Suppressor macrophage treated with lipopolysaccharide for 4 hours (primary cell): ENCODE measurements at places on chromosomes 5 and 9.

- no peak for DNase-seq
Measured at GRCh38 chr5:109313127-109313526, 96.6 kb downstream of the PJA2 start.

DNA sequence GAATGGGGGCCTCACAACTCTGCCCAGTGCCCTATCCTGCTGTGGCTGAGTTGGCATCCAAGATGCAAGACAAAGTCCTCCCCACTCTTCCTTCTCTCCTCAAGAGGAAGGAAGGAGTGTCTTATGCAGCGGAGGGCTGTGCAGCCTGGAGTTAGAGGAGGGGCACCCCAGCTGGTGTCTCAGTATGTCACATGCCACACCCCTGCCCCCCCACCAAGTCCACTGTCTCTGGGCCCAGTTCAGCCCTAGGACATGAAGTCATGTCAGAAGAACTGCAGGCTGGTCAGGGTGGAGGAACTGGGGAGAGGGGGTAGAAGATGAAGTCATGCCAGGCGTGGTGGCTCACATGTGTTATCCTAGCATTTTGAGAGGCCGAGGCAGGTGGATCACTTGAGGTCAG is 28.0 kb upstream of the SLC28A3 start:
- peak; percentile 62 for DNase-seq

- DNase-seq: no peak
Measured at GRCh38 chr5:73307645-73308355, 134.8 kb downstream of the TMEM174 start.

DNA sequence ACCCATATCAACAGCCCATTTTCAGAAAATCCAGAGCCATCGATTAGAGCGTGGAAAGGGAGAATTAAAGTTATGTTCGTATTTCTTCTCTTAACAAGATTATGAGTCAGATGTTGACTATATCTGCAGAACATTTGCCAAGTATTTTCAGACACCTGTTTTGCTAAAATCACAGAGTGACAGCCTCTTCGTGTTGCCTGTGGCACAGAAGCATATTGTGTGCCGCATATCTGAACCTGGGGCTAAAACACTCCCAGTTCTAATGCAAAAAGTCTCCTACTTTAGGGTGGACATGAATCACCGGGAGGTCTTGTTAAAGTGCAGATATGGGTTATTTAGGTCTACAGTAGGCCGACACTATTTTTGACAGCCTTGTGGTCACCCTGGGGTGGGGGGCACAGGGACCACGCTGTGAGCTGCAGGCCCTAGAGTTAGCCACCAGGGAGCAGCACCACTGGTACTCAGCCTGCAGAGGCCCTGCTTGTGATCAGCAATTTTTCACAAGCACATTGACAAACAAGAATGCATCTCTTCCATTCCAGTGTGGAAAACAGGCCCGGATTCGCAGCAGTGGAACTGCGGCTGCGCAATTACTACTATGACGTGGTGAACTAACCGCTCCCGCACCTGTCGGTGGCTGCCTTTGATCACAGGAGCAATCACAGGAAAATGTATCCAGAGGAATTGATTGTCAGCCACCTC is 93.5 kb downstream of the SYK start:
- DNase-seq: no peak
